AML-193 (cell line): ENCODE measurements at places on chromosomes 13 and 19.
A peak's percentile ranks its signal among the peaks of the same experiment; 100 is the strongest.

DNA sequence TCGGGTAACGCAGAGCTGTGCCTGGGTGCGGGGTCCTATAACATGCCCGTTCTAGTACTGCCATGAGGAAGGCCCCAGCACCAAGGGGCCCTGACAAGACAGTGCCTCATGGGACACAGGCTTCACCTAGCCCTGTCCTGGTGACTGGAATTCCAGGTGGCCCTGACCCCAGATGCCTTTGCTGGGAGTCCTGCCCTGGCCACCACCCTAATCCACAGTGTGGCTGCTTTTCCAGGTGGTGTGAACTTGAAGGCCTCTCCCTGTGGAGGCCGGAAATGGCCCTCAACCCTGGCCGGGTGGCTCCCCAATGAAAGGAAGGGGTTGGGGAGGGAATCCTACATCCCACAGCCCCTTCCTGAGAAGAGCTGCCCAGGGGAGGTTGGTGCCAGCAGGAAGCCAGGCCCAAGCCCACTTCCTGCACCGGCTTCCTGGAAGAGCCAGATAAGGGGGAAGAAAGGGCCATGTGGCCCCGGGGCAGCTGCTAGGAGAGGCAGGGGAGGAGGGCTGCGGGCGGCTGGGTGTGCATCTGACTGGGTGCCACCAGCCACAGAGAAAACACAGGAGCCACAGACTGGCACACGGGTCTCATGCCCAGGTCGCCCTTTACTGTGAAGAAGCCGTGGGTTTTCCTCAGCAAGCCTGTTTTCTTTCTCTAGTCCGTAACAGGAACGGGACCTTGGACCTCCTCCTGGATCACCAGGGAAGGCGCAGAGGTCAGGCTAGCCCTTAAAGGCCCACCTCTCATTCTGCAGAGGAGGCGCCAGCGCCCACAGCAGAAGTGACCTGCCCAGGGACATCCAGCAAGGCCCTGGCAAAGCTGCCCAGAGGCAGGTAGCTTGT, 4.7 kb downstream of the LSM4 start:
- peak; percentile 75 for DNase-seq

DNA sequence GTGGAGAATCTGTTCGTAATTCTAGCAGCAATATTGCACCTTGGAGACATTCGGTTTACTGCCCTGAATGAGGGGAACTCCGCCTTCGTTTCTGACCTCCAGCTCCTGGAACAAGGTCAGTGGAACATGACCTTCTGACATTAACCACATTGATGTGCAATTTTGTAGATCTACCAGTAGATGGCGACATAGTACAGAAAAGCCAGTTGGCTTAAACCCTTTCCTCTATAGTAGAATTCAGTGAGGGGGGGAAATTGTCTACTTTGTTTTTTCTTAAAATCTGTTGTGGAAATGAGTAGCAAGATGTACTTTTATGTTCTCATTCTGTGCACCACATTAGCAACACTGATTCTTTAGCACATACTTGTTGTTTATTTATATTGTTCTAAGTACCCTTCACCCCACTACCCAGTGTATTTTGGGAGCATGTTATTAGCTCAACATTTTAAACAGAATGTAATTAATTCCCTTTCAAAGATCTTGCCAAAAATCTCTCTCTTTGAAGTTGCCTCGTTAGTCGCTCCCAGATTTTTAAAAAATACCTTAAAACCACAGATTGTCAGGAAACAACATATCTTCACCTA, 332.2 kb downstream of the MYO16 start:
- DNase-seq, result peak; percentile 84

DNA sequence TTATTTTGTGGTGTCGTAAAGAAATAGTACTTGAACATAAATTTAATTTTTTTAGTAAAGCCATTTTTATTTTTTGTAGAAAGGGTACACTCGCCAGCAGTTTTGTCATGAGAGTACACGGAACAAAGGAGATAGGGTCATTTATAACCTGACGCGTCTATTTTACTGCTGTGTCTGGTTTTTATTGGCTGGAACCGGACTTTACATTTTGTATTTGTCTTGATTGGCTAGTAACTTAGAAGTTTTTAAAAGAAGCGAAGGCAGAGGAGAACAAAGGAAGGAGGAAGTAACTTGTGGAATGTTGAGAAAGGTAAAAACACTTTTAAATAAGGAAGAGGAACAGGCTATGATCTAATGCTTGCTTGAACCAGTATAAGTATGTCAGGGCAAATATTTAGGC, 43.5 kb downstream of the TRPM4 start:
- no peak for DNase-seq

DNA sequence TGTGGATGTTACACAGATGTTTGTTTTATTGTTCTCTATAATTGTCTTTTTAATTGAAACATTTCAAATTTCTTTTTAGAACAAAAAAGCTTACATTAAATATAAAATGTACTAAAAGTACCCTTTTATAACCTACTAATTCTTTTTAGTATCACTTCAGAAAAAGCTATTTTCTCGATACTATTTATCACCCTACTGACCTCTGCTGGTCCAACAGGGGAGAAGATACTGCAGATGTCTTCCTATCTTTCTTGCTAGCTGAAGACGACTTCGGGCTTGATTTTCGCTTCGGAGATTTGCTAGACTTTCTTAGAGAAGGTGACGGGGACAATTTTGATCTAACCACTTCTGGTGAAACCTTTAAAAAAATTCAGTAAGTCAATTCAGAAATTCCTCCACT, 42.4 kb downstream of the ZC3H13 start:
- peak; percentile 40 for DNase-seq
